ENCODE measurements at places on chromosomes 6 and 20. TPM values are rescaled to one million over a fixed set of nuclear protein-coding genes. Genes with fewer than 3 reads are reported as not detected.

The SIRPD gene
- polyA plus RNA-seq, result not detected

The DOK5 gene
- 8.0 TPM for polyA plus RNA-seq

The SLC22A16 gene
- polyA plus RNA-seq, result 0.33 TPM

DNA sequence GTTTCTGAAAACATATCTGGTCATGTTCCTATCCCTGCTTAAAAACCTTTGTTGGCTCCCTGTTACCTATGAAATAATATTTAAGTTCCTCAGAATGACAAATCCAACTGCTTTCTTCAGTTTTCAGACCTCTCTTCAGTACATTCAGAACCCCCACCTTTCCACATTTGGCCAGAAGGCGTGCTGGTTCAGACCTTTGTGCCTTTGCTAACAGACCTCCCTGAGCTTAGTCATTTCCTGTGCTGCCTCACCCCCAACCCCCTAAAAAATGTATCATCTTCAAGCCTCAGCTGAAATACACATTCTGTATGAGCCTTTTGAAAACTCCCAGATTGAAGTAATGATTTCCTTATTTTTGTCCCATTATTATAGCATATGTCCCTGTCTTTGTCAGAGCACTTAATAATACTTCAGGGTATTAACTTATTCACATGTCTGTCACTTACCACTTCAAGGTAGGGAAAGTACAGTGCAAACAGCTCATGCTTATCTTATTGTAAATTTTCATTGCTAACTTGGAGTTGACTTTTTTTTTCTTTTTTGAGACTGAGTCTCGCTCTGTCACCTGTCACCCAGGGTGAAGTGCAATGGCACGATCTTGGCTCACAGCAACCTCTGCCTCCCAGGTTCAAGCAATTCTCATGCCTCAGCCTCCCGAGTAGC, 19.7 kb downstream of the FAM217A start:
- no peak for DNase-seq

DNA sequence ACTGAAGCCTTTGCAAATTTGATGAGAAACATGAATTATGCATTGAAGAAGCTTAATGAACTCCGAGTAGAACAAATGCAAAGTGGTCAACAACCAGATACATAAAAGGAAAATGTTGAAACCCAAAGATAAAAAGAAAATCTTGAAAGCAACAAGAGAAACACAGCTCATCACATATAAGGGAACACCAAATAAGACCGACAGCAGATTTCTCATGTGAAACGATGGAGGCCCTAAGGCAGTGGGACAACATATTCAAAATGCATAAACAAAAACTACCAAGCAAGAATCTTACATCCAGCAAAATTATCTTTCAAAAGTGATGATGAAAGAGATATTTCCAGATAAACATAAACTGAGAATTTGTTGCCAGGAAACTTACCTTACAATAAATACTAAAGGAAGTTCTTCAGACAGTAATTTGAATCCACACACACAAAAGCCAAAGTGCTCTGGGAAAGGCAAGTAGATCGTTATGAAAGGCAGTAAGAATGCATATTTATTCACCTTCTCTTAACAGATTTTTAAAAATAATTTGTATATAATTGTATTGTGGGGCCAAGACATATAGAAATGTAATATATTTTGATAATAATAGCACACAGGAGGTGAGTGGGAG, 22.5 kb downstream of the SLC52A3 start:
- DNase-seq, result no peak

DNA sequence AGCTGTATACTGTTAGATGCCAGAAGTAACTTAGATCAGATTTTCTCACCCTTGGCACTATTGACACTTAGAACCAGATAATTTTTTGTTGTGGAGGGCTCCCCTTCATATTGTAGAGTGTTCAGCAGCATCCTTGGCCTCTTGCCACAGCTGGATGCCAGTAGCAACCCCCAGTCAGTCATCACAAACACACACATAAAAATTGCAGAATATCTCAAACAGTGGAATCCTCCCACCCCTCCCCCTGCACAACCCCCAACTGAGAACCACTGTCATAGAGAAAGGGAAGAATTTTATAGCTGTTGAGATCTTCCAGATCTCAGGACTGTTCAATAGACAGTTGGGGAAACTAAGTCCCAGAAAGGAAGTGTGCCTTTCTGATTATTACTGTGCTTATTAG, 81.2 kb upstream of the VSTM2L start:
- no peak for DNase-seq
